ENCODE measurements at places on chromosomes 12 and 14.

DNA sequence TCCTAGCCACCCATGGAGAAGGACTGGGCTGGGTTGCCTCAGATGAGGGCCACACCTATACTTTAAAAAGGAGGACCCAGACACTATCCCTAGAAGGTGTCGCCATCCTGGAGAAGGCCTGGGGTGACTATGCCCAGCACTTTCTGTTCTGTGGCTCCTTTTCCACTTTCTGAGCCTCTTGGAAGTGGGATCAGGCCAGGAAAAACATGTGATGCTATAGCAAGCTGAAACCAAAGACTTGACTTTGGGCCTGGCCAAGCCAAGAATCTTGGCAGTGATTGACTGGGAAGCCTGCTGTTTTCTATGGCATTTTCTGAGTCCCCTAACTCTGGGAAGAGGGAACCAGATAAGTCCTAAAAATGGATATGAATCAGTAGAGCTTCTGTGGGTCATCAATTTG is 332.3 kb downstream of the ZFP36L1 start:
- peak; percentile 62 for DNase-seq

GRCh38 chr12:53948650-53949593 is 5.8 kb upstream of the HOXC12 start:
- DNase-seq, result no peak

DNA sequence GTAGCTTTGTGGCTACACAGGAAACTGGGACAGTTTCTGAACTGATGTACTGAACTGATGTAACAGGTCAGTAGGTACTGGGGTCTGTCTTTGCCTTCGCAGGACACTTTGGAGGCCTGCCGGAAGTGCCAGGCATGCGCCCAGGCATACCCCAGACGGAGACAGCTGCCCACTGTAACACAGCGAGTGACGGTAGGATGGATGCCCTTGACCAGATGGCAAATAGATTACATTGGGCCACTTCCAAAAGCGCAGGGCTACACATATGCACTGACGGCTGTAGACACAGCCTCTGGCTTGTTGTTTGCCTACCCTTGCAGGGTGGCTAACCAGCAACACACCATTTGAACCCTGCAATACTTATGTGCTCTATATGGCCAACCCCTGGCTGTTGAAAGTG is 94.1 kb upstream of the TMPO start:
- no peak for DNase-seq

DNA sequence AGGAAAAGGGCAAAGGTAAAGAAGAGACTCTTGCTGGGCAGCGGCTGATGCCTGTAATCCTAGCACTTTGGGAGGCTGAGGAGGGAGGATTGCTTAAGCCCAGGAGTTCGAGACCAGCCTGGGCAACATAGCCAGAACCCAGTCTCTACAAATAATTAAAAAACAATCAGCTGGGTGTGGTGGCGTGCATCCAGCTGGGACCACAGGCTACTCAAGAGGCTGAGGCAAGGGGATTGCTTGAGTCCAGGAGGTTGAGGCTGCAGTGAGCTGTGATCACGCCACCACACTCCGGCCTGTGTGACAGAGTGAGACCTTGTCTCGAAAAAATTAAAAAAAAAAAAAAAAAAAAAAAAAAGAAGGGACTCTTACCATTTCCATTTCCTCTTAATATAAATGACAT is 100.4 kb upstream of the USP44 start:
- no peak for DNase-seq

- no peak for DNase-seq
These were observed 26.2 kb upstream of the NPFF start for GRCh38 chr12:53533471-53533870.

- no peak for DNase-seq
These were observed 320.1 kb downstream of the DAD1 start for GRCh38 chr14:22268875-22269274.

GRCh38 chr12:64993461-64993860 is 127.6 kb downstream of the WIF1 start:
- DNase-seq, result no peak

DNA sequence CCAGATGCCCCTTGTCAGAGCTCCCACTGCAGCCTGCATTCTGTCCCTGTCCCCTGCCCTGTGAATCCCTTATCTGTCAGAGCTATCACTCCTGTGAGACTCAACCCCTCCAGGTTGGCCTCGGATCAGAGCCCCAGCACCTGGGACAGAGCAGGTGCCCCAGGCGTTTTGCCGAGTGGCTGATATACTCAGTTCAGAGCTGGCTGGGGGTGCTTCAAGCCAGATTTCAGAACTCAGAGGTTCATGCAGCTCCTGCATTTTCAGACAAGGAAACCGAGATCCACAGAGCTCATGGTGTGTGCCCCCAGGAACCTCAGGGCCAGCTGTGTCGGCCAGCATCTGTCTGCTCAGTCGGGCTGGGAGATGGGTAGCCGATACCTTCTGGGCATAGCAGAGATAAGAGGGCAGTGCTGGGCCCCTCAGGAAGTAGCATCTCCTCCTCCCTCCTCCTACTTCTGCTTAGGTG is 228.0 kb upstream of the RTL1 start:
- DNase-seq, result no peak

DNA sequence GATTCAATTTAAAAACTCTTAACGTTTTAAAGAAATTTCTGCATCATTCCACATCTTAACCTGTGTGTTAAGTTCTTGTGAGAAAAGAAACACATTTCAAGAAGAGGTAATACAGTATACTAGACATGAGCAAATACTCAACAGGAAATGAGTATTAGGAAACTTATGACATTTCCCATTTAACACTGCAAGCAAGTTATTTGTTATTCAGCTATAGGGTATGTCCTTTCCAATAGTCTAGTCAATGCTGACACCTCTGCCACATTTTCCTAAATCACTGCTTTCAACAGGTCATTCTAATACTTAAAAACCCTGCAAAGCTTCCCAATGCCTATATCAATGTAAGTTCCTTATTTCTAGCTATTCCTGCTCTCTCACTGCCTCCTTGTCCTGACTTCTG is 93.1 kb downstream of the DDHD1 start:
- no peak for DNase-seq

DNA sequence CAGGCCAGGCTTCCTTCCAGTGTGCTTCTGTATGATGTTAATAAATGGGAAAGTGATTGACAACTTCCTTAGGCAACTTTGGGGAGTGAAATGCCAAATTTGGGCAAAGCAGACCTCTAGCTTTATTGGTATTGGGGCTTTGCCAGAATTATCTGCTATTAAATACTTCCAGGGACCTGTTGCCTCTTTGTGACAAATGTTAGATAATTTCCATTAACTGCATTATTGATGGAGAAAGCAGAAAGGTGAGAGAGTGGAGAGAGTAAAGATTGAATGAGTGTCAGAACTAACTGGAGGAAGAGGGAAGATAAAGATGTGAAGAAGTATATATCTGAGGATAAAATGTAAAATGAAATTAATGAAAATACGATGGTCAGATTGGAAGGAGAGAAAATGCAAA is 94.5 kb downstream of the CACNA1C start:
- no peak for DNase-seq

DNA sequence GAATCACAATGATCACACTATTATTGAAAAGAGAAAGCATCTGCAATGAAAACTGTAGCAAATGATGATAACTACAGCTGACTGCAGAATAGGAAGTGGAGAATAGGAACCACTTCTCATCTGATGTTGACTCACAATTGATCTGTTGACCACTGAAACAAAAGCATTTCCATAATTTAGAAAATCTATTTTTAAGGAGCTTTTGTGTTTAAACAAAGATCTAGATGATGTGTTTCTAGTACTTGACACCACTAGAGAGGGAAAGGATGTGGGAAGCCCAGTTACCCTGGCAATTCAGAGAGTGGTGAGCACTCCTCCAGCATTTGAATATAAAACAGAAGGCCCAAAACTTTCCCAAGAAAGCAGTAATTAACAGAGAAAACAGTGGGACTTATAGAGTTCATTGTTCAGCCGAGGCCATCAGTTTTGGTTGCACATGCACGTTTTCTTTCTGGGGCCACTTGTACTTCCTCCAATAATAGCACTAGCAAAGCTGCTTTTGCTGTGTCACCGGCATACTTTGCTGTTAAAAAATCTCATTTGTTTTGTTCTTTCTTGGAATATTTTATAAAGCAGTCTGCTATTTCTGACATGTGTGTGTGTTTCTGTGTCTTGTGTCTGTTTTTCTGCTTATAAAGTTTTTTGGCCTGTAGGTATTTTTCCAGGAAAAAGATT is 76.1 kb upstream of the HECTD1 start:
- DNase-seq, result no peak

DNA sequence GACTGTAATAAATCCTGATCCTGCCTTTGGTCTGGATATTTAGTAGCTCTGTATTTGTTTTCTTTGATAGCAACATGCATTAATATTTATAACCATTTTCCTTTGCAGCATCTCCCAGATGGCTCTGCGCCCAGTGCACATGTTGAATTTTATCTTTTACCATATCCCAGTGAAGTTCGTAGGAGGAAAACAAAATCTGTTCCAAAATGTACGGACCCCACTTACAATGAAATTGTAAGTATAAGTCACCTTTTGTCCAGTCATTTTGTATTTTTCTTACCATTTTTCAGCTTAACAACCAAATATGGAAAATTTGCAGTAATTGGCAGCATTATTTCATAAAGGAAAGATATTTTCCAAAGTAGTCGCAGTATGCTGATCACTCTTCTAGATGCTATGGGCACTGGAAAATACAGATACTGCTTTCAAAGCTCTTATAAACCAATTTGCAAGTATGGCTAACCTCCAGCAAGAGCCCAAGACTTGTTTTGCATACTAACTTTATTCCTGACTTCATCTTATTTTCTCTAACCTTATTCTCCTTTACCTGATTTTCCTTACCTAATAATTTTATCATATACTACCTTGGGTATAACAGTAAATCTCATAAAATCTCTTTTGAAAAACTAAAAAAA is 97.4 kb downstream of the PLCZ1 start:
- no peak for DNase-seq

DNA sequence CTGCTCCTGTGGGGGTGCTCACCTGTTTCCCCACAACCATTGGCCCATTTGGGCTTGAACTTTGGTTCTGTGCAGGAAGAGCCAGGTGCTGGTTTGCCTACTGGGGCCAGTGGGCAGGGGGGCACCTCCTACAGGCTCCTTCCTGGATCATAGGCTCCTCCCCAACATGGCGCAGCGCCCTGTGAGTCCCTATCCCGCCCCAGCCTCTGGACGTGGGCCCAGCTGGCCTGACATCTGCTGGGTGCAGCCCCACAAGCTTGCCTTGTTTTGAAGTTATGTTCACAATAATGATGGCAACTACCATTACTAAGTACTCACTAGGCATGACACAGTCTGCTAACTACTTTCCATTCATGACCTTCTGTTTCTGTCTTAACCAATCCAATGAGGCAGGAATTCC is 147.8 kb downstream of the RBM19 start:
- DNase-seq, result no peak

All from fibroblast of gingiva (primary cell).